ENCODE measurements at places on chromosomes 12 and 14. TPM values are rescaled to one million over a fixed set of nuclear protein-coding genes. Genes with fewer than 3 reads are reported as not detected.
A peak's percentile ranks its signal among the peaks of the same experiment; 100 is the strongest.

- DNase-seq = peak; percentile 30
Measured at GRCh38 chr14:74663884-74664283, 49.0 kb downstream of the AREL1 start.

OTUB2 gene
- total RNA-seq = 0.57 TPM

DNA sequence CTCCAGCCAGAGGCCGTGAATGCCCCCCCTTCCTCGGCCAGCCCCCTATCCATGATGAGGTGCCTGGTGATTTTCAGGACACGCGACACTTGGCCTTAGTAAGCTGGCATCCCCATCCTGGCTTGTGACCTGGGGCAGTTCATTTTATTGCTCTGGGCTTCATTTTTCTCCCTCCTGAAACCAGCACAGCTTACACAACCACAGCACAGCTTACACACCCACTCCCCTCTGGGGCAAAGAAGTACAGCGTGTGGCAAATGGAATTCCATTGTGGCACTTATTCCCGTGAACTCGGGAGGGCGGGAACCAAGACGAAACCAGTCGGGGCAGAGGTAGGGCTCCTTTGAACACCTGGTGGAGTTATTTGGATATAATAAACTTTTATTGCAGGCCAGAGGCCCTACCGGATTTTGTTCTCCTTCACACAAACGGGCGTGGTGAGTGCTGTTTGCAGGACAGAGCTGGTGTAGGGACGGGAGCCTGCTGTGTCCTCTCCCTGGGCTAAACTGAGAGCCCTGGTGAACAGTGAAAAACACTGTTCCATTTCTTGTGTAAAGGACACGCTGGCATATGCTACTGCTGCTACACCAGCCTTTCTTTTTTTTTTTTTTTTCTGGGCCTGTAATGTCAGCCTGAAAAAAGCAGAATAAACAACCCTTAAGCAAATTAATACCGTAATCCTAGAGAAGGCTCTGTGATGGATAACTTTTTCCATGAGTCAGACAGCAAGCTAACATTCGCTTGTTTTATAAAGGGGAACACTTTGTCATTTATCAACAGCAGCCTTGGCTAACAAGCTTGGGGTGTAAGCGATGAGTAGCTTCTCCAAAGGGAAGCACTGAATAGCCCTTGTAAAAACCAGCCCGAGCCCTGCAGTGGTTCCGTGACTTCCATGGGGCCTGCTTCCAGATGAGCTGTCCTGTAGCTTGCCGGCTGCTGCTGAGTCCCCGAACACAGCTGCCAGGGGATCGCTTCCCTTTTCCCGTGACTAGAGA, 29.3 kb downstream of the CD9 start:
- DNase-seq = peak; percentile 94

DNA sequence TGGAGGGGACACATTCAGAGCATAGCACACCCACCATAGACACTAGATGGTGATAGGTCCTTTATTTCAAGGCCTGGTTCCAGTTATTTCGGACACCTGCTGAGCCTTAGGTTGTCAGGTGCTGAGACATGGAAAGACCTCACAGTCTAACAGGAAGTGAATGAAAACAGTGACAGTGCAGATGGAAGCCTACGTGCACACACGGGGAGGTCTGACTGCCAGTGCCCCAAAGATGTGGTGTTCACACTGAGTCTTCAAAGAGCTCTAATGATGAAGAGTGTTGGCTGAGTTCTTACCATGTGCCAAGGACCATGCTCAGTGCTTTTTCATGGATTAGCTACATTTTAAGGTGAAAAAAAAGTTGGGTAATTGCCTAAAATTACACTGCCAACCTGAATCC, 46.6 kb downstream of the CKB start:
- no peak for DNase-seq

- DNase-seq = no peak
Measured at GRCh38 chr14:65476273-65476941, 63.9 kb downstream of the FUT8 start.

CLEC6A gene
- not detected for total RNA-seq

DNA sequence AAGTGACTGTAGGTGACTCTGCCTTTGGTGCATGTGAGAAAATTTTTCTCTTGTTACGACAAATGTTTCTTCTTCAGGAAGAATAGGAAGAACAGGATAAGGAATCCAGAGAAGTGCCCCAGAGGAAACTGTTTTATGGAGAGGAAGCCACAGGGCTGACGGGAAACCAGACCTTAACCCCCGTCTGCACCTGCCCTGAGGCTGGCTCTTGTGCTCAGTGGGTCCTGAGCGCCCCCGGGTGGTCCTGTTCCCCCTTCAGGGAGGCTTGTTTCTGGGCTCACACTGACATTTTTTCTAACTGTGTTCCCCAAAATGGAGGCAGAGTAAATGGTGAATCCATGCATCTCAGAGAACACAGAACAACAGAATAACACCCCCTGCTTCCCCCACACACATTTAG, 691.8 kb downstream of the TMEM121 start:
- DNase-seq = no peak

WDHD1 gene
- 13.9 TPM for total RNA-seq

ACOT4 gene
- not detected for total RNA-seq

DNA sequence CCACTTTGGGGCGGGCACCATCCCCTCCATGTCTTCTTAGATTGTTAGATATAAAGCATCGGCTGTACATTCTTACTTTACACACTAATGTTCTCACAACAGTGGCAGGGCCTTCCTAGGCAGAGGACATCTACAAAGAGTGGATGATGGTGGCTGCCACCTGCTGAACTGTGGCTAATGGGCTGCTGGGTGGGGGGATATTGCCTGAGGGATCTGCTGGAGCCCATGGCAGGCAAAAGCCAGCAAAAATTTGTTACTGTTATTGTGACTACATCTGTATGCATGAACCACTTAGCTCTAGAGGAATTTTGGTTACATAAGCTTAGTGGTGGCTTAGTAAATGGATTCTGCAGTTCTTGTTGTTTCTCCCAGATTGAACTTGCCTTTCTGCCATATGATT, 52.6 kb downstream of the DIP2B start:
- DNase-seq = no peak

DNA sequence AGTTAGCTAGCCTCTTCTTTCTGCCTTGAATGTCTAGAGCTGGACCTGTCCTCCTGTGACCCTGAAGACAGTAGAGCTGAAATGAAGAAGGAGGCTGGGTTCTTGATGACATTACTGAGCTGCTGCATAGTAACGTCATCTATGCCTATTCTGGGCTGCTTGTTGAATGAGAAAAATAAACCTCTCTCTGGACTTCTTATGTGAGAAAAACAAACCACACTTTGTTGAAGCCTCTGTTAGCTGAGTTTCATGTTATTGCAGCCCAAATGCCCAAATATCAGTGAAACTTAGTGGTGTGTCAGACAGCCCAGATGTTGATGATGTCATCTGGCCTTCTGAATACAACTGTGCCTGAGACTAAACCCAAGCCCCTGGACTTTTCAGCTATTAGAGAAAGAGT, 67.0 kb upstream of the MAX start:
- DNase-seq = peak; percentile 38

DNA sequence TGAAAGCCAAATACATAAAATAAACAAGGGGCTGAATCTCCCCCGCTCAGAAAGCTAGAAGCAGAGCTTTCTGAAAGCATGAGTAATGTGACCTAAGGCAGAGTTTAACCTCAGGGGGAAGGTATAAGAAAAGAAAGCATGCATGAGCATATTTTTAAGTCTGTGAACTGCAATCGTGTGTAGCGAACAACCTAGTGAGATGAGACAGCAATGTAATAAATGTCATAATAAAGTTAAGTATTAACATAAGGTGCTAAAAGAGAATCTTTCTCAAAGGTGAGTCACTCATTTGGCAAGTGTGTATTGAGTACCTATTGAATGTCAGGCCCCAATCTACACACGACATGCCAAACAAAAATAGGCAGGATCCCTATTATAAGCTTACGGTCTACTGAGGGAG, 14.2 kb upstream of the WDR20 start:
- DNase-seq = peak; percentile 30

- DNase-seq = peak; percentile 8
Measured at GRCh38 chr12:63103494-63104131, 47.4 kb downstream of the AVPR1A start.

GRCh38 chr12:132089407-132089910, 54.7 kb downstream of the DDX51 start:
- DNase-seq = no peak

TDRD9 gene
- total RNA-seq = not detected

GRCh38 chr14:28375295-28375694, 391.3 kb upstream of the FOXG1 start:
- DNase-seq = peak; percentile 15

DNA sequence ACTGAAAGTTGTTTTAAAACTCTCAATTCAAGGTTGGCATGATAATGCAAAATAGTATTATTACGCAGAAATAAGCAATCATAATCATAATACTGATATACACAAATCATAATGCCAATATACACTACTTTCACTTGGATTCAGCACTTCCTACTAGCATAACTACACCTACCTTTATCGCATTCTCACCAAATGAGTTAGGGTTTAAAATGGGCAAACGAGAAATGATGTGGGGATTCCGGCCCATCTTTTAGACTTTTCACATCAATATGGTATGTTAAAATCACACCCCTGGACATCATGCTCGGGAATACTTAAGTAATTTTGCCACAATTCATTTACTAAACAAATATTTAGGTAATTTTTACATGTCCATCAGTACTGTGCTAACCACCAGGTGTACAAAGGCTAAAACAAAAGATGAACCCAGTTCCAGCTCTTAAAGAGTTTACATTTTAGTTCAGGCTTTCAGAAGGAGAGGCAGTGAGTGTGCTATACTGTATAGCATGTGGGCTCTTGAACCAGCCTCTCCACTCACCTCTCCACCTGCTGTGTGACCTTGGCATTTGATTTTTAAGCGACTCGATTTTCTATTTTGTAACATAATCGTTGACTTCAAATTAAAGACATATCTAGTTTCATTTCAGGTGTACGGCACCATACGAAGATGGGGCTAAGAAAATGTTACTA, 1.1 kb upstream of the USP15 start:
- DNase-seq = no peak

GRCh38 chr12:42023733-42024494, 120.8 kb downstream of the GXYLT1 start:
- peak; percentile 66 for DNase-seq

DNA sequence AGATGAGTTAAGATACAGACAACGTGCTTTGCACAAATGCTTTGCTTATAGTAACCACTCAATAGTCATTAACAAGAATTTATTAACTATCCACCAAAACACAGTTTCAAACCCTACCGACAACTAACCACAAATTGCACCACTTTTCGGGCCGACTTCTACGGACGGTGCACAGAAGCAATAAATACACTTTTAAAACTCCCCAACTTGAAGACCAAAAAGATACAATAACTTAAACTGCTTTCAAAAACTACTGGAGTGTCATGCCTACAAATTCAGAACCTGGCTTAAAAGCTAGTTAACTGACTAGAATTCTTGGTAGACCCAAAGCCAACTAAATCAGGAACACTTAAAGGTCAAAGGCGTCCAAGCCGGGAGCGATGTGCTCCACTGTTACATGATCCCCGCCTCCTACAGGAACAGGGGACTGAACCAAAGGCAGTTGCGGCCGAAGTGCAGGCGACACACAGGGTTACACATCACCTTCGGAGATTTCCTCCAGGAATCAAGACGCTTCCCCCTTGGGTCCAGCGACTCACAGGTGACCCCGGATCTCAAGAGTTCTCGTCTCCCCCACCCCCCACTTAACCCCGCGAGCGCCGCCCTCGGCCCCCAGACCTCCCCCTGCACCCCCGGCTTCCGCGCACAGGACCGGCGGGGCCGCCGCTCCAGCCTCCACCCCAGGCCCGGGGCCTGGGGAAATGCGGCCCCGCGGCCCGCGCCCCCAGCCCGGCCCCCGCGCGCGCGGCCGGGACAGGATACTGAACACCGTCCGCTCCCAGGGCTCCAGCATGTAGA, 507 bp downstream of the SPTSSA start:
- DNase-seq = peak; percentile 75

SLC16A7 gene
- total RNA-seq = 17.8 TPM

- DNase-seq = peak; percentile 43
Measured at GRCh38 chr14:90301668-90302090, 30.1 kb downstream of the NRDE2 start.

DNA sequence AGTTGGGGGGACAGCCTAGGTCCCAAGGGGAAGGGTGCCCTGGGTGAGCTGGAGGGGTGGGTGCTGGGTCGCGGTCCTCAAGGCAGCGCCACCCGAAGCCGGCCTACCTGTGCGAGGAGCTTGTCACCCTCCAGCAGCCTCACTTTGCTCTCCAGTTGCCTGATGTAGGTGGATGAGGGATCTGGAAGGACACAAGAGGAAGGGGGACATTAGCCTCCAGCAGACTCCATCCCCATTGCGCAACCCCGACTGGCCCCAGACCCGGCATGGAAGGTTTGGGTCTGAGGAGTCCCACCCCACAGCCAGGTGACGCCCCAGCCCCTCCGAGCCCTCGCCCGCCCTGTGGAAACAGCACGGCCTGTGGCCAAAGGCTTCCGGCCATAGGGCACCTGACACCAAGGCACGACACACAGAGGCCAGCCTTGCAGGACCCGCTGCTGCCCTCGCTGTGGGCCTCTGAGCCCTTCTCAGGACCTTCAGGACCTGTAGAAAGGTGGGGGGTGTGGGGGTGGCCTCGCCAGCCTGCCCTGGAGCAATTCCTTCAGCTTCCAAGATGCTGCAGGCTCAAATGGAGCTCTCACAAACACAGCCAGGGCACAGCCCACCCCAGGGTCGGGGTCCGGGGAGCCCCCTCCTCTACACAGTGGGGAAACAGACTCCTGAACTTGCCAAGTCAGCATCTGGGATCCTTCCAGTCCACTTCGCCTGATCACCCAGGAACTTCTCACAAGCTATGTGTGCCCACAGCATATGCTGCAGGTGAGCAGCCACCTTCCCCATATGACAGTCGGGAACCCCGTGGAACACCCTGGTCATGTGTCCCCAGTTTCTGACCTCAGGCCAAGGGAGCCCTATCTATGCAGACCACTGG, 54.9 kb downstream of the CCNK start:
- no peak for DNase-seq
